8988T (cell line): ENCODE measurements at places on chromosomes 7 and 10.

DNA sequence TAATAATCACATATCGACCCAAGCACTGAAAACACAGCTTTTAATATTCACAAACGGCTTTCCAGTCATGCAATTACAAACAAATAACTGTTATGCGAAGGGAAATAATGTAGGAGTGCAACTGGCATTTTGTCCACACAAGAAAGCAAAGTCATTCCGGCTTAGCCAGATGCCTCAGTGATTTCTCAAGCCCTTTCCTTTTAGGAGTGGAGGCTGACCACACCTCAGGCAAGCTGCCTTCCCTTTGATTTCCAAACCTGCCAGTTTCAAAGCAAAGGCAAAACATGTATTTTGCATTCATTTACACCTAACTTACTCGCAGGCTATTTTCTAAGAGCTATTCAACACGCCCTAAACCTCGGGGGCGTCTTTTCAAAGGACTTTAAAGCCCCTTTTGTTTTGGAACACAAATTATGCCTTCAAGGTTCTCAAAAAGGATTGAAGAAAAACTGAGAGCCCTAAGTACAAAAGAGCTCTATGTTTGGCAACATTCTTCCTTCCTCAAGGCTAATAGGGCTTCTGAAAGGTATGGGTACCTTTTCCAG, 109.6 kb downstream of the CPXM2 start:
- no peak for DNase-seq

GRCh38 chr7:82284936-82285519, 158.5 kb downstream of the CACNA2D1 start:
- no peak for DNase-seq

DNA sequence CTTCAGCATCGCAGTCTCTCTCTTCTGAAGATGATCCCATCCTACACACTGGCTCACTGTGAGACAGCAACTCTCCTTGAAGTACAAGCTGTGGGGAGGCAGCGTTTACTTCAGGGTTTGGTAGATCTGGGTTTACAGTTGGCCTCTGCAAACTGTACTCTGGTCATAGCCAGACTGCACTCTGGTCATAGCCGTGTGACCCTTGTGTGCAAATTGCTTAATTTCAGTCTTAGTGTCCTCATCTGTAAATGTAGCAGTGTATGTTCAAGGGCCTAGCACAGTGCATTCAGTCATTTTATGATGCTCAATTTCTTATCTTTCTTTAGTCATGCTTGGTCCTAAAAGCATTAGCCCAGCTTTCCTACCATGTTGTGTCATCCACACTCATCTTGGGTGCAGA, 188.2 kb downstream of the LRMDA start:
- no peak for DNase-seq

- no peak for DNase-seq
Observed at GRCh38 chr7:15317215-15317614, 244.6 kb downstream of the AGMO start.

- no peak for DNase-seq
Observed at GRCh38 chr10:118963933-118964332, 65.6 kb upstream of the NANOS1 start.

DNA sequence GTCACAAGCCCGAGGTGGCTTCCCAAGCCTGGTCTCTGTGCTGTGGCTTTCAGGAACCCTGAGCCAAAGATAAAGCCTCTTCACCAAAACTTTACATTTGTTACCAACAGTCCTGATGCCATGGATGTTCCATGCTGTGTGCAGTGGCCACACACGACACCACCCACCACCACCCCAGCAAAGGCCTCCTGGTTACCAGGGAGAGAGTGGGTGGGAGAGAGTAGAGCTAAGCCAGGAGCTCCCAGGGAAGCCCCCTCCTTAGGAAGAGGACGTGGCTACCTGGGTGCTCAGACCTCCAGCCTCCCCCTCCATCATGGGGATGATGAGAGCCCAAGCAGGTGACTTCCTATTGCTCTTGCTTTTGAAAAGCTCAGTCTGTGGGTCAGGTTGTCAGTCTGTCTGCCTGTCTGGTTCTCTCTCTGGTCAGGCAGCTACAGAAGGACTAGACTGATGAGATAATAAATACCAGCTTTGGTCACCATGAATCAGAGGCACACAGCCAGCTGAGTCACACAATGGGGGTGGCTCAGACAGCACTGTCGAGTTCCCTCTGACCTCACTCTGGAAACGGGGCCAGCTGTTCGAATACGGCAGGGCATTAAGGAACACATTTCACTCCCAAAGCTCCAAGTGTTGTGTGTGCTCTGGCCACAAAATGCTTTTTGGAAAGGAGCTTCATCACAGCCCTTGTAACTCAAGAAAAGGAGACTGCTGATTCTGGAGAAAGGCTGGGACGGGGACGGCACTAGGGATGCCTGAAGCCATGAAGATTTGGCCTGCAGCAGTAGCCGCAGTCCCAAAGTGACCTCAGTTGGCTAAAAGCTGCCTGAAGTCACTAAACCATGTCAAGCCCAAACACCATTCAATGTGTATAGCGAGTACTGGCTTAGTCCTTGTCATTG, 166.0 kb downstream of the FANK1 start:
- peak; percentile 59 for DNase-seq

GRCh38 chr10:54402576-54402975, 398.5 kb downstream of the PCDH15 start:
- DNase-seq = no peak

DNA sequence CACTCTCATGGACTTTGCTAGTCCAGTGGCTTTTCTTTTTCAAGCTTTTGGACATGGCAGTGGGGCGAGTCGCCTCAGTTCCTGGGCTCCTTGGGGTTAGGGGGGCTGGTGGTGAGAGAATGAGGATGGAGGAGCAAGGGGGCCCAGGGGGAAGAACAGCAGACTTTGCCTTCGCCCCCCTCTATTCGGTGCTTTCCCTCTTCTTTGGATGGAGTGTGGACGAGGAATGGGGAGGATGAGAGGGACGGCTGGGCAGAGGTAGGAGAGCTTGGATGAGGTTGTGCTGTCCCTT, 255 bp downstream of the MAGI2 start:
- DNase-seq = no peak

DNA sequence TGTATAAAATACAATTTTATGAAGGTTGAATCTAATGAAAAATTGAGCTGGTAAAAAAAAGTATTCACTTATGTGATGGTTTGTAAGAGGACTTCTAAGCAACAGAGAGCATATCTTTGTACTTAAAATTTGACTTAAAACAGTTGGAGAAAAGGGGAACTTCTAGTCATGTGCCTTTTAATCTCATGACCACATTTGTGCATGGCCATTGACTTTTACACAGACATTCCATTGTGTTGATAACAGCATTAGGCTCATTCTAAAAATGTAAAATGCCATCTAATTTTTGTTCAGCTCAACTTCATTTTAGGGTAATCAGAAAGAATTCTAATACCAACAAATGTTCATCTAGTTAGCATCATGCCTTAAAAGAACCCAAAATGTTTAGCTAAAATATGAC, 119.9 kb downstream of the HPSE2 start:
- DNase-seq = no peak

GRCh38 chr10:118106426-118106825, 59.7 kb upstream of the RAB11FIP2 start:
- DNase-seq = no peak

GRCh38 chr10:131810036-131810804, 90.6 kb upstream of the PPP2R2D start:
- DNase-seq = no peak

DNA sequence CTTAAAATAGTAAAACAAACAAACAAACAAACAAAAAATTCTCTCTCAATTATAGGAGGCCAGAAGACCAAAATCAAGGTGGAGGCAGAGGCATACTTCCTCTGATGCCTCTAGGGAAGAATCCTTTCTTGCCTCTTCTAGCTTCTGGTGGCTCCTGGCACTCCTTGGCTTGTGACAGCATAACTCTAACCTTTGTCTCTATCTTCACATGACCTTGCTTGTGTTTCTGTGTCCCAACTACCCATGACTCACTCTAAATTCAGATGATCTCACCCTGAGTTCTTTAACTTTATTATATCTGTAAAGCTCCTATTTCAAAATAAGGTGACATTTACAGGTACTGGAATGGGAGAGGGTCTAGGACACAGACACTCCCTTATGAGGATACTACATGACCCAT, 88.3 kb upstream of the ANTXRL start:
- DNase-seq = no peak

DNA sequence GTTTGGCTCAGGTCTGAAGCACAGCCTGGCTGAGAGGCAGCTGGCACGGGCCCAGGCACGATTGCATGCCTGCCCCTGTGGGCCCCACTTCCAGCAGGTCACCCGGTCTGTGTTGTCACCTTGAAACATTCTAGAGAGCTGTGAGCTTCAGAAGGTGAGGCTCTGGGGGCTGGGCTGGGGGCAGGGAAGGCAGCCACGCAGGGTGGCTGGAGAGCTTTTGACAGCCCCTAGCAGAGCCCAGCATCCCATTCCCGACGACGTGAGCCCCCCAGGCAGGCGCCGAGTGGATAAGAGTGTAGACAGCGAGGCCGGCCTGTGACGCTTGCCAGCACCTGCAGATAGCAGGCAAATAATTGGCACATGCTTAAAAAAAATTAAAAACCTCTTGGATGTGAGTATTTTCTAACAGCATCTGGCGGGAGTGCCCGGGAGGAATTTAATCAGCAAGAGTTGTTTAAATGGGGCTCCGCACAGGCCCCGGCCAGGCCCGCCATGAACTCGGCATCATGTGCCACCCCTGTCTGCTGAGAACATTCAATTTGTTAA, 212.0 kb upstream of the TBX20 start:
- no peak for DNase-seq

DNA sequence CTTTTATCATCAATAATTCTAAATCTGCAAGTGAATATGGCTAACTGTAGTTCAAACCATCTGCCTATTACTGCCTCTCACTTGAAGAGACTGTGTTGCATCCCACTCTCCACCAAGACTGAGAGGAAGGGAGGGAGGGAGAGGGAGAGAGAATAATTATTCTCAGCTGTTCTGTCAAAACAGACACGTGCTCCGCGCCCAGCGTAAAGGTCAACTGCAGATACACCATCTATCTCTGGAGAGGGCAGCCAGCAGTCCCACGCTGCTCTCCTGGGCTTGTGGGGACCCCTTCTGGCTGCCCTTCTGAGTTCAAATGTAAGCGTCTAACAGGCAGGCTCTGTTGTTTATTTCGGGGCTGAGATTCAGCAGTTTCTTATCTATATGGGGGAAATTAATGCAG, 625.5 kb upstream of the GALNT17 start:
- no peak for DNase-seq

DNA sequence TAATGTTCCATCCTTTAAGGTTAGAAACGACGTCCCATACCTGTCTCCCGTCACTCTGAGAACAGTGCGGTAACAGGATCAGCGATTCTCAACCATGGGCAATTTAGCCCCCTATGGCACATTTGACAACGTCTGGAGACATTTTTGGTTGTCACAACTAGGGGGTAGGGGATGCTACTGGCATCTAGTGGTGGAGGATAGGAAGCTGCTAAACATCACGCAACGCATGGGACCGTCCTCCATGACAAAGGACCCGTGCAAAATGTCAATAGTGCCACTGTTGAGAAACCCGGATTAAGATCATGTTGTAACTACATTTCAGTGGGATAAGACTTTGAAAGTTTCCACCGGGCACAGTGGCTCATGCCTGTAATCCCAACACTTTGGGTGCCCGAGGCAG, 5.0 kb upstream of the PAXIP1 start:
- no peak for DNase-seq
